ENCODE measurements at places on chromosomes 16 and 17.
A peak's percentile ranks its signal among the peaks of the same experiment; 100 is the strongest.

DNA sequence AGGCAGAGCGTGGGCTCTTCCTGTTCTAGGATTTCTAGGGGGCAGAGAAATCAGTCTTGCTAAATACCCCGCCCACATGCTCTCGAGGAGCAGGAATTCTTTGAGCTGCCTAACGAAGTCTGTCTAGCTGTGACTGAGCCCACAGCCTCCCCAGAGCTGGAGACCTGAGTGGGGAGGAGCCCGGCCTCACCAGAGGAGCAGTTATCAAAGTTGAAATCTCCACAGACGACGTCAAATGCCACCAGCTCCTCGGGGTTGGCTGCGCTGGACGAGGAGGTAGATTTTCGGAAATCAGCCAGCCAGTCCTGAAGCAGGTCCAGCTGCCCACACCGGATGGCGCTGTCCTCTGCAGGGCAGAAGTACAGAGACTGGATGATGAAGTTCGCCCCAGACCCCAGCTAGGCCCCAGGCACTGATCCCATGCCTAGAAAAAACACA, 53.8 kb downstream of the PRMT7 start:
- DNase-seq: no peak

- no peak for DNase-seq
These were observed 49.7 kb downstream of the RNF112 start for GRCh38 chr17:19460700-19461099.

DNA sequence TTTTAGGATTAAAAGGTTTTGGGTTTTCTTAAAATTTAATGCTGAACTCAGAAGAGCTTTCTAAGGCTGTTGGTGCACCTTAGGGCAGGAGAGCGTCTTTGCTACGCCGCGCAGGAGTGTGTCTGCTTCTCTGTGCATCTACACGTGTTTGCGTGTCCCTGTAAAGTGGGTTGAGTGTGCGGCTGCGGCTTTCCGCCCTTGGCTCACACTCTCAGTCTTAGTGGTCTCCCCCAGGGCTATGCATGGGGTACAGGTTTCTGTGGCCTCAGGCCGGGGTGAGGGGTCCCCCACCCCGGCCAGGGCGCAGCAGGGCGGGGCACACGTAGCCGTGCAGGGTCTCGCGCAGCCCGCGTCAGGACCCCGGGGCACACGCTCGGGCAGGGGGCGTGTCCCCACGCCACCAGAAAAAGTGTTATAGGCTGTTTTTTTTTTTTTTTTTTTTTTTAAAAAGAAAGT, 727 bp upstream of the TENT4B start:
- peak; percentile 83 for DNase-seq

GRCh38 chr16:25271421-25271820, 13.8 kb upstream of the ZKSCAN2 start:
- no peak for DNase-seq

DNA sequence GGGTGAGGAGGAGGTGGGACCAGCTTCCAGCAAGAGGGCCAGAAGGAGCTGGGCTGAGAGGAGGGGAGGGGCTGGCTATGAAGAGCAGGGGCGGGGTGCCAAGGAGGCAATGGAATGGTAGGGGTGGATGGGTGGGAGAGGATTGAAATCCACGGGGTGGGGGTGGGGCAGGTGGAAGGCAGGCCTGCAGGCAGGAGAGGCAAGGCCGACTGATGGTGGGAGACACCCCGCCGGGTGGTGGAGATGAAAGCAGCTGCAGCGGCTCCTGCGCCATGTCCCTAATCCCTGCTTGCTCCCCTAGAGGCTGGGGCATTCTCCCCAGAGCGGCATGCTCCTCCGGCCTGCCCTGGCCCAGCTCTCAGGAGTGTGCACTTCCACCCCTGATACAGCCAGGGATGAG, 27.8 kb upstream of the TAC4 start:
- DNase-seq: no peak

GRCh38 chr17:61478026-61478789, 26.0 kb downstream of the TBX4 start:
- DNase-seq: no peak

GRCh38 chr17:31391496-31391949, at the start of gene RAB11FIP4:
TSS of gene RAB11FIP4 (plus strand) at chr17:31391675. CDS start at chr17:31391853, 178 bp downstream.
- DNase-seq: peak; percentile 33

Data from activated naive CD8-positive, alpha-beta T cell treated with anti-CD3 and anti-CD28 coated beads for 36 hours (primary cell).